BJ (cell line): ENCODE measurements at places on chromosomes 5 and 9.

DNA sequence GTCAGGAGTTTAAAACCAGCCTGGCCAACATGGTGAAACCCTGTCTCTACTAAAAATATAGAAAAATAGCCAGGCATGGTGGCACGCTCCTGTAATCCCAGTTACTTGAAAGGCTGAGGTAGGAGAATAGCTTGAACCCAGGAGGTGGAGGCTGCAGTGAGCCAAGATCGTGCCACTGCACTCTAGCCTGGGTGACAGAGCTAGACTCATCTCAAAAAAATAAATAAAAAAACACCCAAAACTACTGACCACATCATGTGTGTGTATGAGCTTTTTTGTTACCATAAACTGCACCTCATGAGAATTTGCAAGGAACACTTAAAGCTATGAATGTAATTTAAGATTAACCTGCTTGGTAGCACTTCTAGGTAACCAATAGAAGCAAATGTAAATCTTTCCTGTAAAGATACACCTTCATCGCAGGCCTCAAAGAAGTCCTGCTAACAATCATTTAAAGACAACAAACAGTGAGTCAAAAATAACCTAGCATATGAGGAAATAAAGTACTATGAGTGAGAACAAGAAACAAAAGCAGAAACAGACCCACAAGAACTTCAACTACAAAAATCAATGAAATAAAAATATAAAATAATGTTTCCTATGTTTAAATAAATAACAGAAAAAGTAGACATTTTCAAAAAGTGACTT lies 13.0 kb downstream of the SLC38A9 start:
- DNase-seq, result no peak

- DNase-seq, result no peak
Observed at GRCh38 chr5:112979723-112980122, 3.1 kb downstream of the DCP2 start.

DNA sequence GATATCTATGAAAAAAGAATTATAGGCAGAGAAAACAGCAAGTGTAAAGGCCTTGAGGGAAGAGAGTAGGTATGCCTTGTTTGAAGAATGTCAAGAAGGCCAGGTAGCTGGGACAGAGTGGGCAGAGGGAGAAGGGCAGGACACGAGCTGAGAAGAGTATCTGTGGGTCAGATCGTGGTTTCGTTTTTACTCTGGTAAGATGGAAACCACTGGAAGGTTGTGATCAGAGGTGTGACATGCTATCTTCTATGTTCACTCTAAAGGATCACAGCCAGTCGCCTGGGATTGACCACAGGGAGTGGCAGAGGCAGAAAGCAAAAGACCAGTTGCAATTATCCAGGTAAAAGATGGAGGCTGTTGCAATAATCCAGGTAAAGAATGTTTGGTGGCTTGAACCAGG lies 12.6 kb upstream of the ARHGAP26 start:
- DNase-seq, result no peak

GRCh38 chr9:15332939-15333338 lies 25.9 kb upstream of the TTC39B start:
- DNase-seq, result no peak

- no peak for DNase-seq
Observed at GRCh38 chr5:135830876-135831275, 3.6 kb upstream of the SLC25A48 start.

DNA sequence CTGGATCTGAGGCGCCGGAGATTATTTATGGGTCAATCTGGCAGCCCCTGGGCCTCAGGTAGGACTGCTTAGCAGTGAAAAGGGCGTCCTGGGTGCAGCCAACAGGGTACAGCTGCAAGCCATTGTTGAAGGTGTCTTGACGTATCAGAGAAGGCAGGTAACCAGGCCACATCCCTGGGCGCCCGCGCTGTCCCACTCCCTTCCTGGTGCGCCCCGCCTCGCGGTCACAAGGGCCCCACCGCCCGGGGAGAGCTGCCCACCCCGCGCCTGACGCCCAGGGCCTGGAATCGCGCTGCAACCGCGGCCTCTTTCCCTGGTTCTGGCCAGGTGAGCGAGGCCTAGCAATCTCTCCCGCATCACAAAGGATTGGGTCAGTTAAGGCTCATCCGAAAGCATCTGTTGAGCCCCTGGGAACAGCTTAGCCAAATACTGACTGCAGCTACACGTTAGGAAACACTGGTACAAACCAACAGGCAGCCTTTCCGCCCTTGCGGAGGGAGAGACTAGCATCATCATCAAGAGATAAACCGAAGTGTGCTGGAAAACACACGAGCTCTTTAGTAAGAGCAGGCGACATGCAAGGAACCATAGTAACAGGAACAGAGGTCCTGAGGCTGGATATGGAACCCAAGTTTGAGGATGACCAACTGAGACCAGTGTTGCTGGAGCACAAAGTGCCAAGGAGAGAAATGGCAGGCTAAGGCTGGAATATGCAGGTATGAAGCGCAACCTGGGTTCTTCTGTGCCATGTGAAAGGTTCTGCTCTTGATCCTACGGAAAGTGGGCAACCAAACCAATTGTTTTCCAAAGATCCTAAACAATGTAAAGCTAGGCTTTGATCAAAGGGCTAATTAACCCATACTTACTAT lies 3.6 kb downstream of the RPS23 start:
- DNase-seq, result no peak

DNA sequence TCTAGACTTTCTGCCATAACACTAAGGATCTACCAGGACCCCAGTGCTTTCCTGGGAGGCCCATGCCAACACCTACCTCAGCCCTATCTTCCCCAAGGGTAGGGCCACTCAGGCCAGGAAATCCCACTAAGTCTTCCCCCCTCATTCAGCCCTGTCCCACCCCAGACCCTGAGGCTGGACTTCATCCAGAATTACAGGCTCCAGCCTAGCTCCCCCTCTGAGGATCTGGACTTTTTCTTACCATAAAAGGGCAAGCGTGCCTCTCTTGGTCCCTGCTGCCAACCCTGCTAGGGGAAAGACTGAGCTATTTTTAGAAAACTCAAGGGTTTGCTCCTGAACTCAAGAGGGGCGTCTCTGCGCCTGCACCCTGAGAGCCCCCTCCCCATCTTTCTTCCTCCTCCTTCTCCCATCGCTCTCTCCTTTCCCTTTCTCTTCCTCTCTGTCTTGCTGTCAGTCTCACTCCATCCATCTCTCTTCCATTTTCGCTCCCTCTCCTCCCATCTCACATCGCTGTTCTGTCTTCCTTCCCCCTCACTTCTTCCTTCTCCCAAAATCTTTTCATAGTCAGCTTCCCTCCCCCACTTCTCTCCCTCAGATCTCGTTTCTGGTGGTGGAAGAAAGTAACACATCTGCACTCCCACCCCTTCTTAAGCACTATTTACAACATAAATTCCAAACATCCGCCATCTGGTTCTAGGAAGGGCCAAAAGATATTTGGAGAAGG lies 38.1 kb upstream of the IL17B start:
- DNase-seq, result no peak

DNA sequence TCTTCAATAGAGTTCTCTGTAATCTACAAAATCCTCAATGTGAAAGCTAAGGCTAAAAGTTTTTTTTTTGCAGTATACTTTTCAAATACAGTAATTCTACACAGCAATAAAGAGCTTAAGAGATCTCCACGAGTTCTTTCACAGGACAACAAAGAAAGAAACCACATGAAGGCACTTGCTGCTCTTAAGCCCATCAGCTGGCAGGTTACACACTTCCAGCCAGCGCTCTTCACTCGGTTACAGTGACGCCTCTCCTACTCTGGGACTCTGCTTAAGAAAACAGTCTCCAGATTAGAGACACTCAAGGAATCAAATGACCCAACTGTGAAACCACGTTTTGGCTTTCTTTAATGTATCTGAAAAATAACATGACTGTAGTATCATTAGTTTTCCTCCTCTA lies 85.0 kb downstream of the ROR2 start:
- no peak for DNase-seq

- no peak for DNase-seq
Observed at GRCh38 chr5:168903061-168903460, 323.9 kb upstream of the PANK3 start.

GRCh38 chr5:180389252-180390101 lies 36.3 kb upstream of the GFPT2 start:
- no peak for DNase-seq

DNA sequence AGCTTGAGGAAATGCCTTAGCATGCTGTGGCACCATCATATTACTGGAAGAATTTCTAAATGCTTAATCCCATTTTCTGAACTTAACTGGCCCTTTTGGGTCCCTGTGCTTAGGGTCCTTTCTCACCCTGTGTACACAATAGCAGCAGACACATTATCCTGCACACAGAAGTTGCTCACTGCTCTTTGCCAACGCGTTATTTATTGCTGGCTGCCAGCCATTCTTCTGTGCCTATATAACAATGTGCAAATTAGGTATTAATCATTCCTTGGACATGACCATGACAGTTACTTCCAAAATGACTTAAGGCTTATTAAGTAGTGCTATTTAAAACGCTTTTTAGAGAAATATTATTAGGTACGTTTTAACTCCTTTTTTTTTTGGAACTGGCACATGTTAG lies 134.7 kb downstream of the FBN2 start:
- no peak for DNase-seq

GRCh38 chr5:3809455-3809854 lies 213.8 kb downstream of the IRX1 start:
- DNase-seq, result no peak

DNA sequence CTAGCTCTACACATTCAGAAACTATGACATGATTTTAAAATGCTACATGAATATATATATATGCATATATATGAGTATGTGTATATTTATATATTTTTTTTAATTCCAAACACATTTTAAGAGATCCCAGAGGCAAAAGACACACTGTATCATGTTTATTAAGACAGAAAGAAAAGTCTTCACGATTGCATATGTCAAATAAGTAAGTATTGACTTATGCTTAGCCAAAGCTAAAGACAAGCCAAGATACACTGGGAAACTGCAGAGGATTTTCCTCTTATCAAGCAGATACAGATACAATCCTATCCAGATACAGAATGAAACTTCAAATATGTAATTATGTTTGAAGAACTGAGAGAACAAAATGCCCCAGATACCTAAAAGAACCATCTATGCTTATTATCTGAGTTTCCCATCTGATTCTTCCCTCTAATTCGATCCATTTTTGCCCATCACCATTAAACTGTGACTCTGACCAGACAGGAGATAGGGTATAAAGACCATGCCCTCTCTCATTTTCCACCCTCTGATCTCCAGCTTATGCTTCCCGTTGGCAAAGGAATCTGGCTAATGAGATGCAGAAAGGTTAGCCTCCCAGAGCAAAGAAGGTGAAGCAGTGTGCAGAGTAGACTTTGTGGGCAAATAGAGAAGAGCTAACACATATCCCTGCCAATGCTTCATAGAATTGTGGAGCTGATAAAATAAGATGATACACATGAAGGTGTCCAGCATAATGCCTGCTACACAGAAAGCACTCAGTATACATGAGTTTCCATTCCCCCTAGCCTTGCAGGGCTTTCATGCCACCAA lies 131.0 kb upstream of the TARS1 start:
- DNase-seq, result no peak

DNA sequence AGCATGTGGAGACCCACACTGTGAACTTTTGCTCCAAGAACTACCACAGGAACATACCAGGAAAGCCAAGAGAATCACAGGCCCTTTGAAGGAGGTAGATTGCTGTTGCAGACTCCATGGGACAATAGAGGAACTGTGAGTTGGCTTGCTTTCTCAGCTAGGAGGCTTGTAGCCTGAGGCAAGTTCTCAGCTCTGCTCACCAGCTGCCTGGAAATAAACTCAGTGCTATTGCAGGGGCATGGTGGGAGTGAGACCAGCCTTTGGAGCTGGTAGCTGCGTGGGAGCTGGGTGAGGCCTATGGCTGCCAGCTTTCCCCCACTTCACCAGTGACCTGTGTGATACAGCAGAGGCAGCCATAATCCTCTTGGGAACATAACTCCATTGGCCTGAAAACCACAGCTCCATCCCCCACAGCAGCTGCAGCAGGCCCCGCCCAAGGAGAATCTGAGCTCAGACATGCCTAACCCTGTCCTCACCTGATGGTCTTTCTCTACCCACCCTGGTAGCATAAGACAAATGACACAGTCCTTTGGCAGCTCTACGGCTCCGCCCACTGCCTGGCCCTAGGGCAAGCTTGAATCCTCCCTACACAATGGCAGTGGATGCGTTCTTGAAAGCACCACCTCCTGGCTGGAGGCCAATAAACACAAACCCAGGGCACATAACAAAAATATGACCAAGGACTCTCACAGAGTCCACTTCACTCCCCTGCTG lies 389.5 kb downstream of the KIF4B start:
- DNase-seq, result no peak

GRCh38 chr9:120583958-120584369 lies 4.0 kb upstream of the CDK5RAP2 start:
- DNase-seq, result peak; percentile 51

DNA sequence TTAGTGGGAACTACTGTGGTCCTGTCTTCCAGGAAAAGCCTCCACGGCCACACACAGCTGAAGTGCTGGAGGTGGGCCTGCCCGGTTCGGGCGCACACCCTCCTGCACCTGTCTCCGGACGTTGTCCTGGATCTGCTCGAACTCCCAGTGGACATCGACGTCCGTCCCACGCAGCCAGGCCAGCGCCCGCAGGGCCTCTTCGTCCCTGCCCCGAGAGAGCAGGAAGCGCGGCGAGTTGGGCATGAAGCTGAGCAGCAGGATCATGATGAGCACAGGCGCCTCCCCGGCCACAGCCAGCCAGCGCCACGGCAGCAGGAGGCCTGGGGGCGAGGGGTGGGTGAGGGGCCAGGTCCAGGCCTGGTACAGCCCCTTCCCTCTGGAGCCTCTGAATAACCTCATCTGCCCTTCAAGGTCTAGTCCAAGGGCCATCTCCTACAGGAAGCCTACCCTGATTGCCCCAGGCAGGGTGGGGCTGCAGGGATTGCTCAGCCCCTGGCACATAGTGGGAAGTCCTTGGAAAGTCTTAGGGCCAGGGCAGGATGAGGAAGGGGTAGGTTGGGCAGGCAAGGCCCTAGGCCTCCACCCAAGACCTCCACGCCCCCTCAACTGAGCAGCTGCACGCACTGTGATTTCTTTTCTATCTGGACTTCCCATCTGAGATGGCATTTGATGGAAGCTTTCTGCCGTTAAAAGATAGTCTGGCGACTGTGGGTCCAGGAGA lies 3.4 kb downstream of the SLC2A6 start:
- DNase-seq, result no peak

DNA sequence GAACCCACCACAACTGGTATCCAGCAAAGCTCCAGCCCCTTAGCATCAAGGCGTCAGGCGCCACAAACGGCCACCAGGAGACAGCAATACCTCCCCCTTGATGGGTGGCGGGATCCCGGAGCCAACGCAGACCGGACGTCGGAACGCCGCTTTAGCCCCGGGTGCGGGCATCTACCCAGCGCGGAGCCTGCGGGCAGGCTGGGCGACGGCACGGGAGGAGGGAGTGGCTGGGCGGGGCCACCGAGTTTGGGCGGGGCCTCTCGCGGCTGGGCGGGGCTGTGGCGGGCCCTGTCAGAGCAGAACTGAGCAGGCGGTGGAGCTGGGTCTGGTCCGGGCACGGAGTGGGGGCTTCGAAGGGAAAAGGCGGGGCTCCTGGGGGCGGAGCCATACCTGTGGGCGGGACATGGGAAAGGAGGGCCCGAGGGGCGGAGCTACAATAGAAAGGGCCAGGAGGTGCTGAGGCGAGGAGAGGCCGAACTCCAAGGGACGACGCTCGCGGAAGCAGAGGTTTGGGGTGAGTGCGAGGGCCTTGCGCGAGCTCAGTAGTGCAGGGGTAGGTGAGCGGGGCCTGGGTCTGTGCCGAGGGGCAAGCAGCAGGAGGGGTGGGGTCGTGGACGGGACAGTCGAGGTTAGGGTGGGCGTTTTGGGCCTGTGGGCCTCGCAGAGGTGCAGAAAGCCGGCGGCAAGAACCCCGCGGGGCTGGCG lies 40.2 kb upstream of the GARNL3 start:
- no peak for DNase-seq
